ENCODE measurements at places on chromosomes 4 and X.

GRCh38 chrX:125132274-125132673, 187.4 kb upstream of the TEX13C start:
- DNase-seq: no peak

- DNase-seq: no peak
Measured at GRCh38 chr4:143417679-143418403, 81.2 kb downstream of the GAB1 start.

GRCh38 chrX:135513130-135513515, 7.3 kb upstream of the INTS6L start:
- DNase-seq: no peak

GRCh38 chrX:122445466-122445865, 738.6 kb upstream of the GRIA3 start:
- no peak for DNase-seq

- no peak for DNase-seq
Measured at GRCh38 chrX:110442635-110443034, 84.0 kb downstream of the RTL9 start.

GRCh38 chr4:149077181-149077580, 635.0 kb upstream of the NR3C2 start:
- no peak for DNase-seq

GRCh38 chr4:6205567-6205931, 5.2 kb upstream of the JAKMIP1 start:
- no peak for DNase-seq

- DNase-seq: no peak
Measured at GRCh38 chrX:129235903-129236302, 287.4 kb downstream of the SMARCA1 start.

DNA sequence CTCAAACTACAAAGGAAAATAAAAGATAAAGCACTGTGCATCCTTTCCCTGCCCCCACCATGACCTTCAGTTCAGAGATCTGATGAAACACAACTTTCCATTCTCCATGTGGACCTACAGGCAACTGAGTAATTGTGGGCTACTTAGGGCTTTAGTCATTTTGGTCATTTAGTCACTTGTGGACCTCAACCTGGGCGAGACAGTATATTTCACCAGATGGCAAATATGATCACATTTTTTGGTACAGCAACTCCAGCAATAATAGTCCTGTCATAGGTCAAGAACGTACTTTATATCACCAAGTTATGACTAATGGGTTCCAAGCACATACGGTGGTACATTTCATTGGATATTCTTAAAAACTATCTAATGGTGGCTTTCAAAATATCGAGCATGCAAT, 141.2 kb downstream of the PDGFC start:
- no peak for DNase-seq

- no peak for DNase-seq
Measured at GRCh38 chr4:173493041-173493440, 37.0 kb downstream of the HAND2 start.

All from Ammon's horn (tissue), 1 donor.